ENCODE measurements at places on chromosomes 1 and 21. TPM values are rescaled to one million over a fixed set of nuclear protein-coding genes. Genes with fewer than 3 reads are reported as not detected.

The EVI5 gene
- 22.2 TPM for total RNA-seq

The TGFB2 gene
- 94.8 TPM for total RNA-seq

The OR2L8 gene
- total RNA-seq: not detected

The PRDM16 gene
- total RNA-seq: under 0.01 TPM

The TNFRSF18 gene
- 5.1 TPM for total RNA-seq

The S100A16 gene
- total RNA-seq: 734 TPM

The RGS16 gene
- 0.16 TPM for total RNA-seq

The KIFAP3 gene
- 11.7 TPM for total RNA-seq

The CD48 gene
- not detected for total RNA-seq

The PTPN14 gene
- total RNA-seq: 84.6 TPM

The NKAIN1 gene
- 2.4 TPM for total RNA-seq

The KIF17 gene
- 0.81 TPM for total RNA-seq

The LIX1L gene
- 30.0 TPM for total RNA-seq

The LCE2B gene
- not detected for total RNA-seq

The ADGRL2 gene
- 41.5 TPM for total RNA-seq

The NLRP3 gene
- total RNA-seq: 0.81 TPM

The SLC41A1 gene
- 10.8 TPM for total RNA-seq

The UBASH3A gene
- total RNA-seq: not detected

The IKBKE gene
- total RNA-seq: 19.9 TPM

The PPIH gene
- total RNA-seq: 57.4 TPM

The NHLH2 gene
- total RNA-seq: not detected

The HES5 gene
- total RNA-seq: not detected

The UTS2 gene
- not detected for total RNA-seq

The GPR37L1 gene
- not detected for total RNA-seq

The CYP2J2 gene
- 2.9 TPM for total RNA-seq

The C8B gene
- not detected for total RNA-seq

The CRP gene
- total RNA-seq: not detected

The ACKR1 gene
- not detected for total RNA-seq

Measured in mesangial cell (primary cell).